ENCODE measurements at places on chromosomes 2 and 18. TPM values are rescaled to one million over a fixed set of nuclear protein-coding genes. Genes with fewer than 3 reads are reported as not detected.

GRCh38 chr2:143375384-143375880 lies 246.2 kb downstream of the ARHGAP15 start:
- DNase-seq, result no peak

- no peak for DNase-seq
Measured at GRCh38 chr2:205017381-205017780, 472.1 kb downstream of the PARD3B start.

DNA sequence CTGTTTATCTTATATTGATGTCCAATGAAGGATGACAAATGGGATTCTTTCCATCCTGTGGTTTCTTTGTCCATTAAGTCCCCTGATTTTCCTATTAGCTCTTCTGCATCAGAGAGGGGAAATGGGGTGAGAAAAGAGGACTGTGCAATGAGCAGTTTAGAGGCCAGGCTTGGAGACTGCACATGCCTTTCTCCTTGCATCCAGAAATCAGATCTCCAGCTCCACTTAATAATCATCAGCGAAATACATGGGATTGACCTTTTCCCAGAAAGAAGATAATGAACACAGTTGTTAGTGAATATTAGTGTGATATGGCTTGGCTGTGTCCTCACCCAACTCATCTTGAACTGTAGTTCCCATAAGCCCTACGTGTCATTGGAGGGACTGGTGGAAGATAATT lies 697.4 kb downstream of the CBLN2 start:
- DNase-seq, result no peak

Gene GCG
- total RNA-seq, result not detected

Gene CXCR2
- total RNA-seq, result 0.48 TPM

Gene TGIF1
- 60.0 TPM for total RNA-seq
